ENCODE measurements at places on chromosomes 1 and 21.

GRCh38 chr1:53368314-53369033, 40.6 kb upstream of the LRP8 start:
- H3K36me3 ChIP-seq: no peaks in the 10 kb centered on the region
- peaks cover 17% of the 10 kb centered on the region for H3K4me1 ChIP-seq
- H3K27ac ChIP-seq: no peak overlapping the region

- no peaks in the 10 kb centered on the region for H3K36me3 ChIP-seq
- no peak for DNase-seq
- H3K27me3 ChIP-seq: no peaks in the 10 kb centered on the region
Observed at GRCh38 chr1:98103617-98104285, 182.9 kb upstream of the DPYD start.

GRCh38 chr1:224499204-224499603, 64.6 kb upstream of the WDR26 start:
- H3K36me3 ChIP-seq: no peaks in the 10 kb centered on the region
- no peaks in the 10 kb centered on the region for H3K27me3 ChIP-seq
- H3K4me1 ChIP-seq: peaks cover 20% of the 10 kb centered on the region
- no peak overlapping the region for H3K27ac ChIP-seq
- no peak for DNase-seq

DNA sequence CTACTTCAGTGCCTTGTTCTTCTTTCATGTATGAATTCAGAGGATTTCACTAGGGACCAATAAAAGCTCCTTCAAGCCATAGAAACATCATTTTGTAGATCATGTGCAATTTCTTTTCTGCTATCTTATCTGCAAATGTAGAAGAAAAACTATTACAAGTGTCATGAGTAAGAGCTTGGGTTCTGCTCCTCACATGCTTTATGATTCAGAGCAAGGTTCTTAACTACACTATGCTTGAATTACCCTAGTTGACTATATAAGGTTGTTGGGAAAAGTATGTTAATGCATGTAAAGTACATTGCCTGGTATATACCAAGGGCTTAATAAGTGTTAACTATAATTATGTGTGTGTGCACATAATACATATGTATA, 91.4 kb upstream of the S1PR1 start:
- H3K27ac ChIP-seq: no peak overlapping the region
- no peaks in the 10 kb centered on the region for H3K36me3 ChIP-seq
- H3K4me1 ChIP-seq: no peaks in the 10 kb centered on the region

DNA sequence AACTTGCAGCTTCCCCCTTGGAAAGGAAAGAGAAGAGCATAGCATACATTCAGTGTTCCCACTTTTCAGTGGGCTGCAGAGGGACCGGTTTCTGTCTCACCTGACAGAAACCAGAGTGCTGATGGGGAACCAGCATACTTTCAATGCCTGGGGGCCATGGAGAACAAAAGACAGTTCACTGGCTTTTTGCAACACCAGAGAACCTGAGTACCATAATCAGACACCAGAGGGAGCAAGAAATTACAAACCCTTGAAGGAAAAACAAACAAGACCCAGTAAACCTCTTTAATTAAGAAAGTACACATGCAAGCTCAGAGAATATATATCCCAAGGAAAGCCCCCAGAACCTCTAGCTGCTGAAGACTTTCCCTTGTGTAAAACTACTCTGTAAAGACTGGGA, 51.1 kb downstream of the CSMD2 start:
- H3K27me3 ChIP-seq: no peaks in the 10 kb centered on the region
- H3K4me1 ChIP-seq: no peaks in the 10 kb centered on the region
- H3K27ac ChIP-seq: no peak overlapping the region
- H3K36me3 ChIP-seq: no peaks in the 10 kb centered on the region

Measured in effector memory CD4-positive, alpha-beta T cell (primary cell).